ENCODE measurements at places on chromosomes 1 and 21.

- peak; percentile 11 for DNase-seq
Observed at GRCh38 chr1:183622884-183623785, 12.4 kb downstream of the ARPC5 start.

GRCh38 chr1:48572134-48572533, 100.1 kb upstream of the SPATA6 start:
- no peak for DNase-seq

DNA sequence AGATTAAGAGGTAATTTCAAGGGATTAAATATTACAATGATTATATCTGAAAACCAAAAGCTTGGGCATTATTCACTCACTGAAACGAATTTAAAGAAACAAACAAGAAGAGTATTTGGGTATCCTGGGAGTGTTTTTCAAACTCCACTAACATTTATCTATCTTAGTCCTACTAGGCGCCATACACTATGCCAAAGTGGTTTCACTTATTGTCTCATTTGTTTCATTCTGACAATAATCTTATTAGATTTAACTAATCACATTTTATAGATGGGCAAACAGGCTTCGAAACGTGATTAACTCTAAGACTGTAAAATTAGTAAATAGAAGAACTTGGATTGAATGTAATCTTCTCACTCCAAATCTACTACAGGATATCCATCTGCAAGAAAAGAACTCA, 25.4 kb downstream of the ASH1L start:
- no peak for DNase-seq

- DNase-seq: no peak
Observed at GRCh38 chr1:208153386-208153785, 90.8 kb downstream of the PLXNA2 start.

DNA sequence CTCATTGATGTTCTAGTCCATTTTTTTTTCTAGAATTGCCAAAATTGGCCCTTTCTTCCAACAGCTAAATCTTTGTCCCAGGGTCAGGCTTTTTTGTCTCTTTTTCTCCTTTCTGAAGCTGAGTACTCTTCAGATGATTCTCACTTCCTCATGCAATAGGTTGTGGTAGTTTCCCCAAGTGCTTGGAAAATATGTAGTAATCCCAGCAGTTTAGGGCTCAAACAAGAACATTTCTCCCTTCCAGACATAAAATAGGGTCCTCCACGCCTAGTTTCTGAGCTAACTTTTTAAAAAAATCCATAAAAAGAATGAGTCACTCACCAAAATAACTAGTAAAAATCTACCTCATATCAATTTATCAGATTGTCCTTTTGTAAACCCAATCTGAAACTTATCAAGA, 10.0 kb upstream of the MCOLN3 start:
- DNase-seq: no peak

DNA sequence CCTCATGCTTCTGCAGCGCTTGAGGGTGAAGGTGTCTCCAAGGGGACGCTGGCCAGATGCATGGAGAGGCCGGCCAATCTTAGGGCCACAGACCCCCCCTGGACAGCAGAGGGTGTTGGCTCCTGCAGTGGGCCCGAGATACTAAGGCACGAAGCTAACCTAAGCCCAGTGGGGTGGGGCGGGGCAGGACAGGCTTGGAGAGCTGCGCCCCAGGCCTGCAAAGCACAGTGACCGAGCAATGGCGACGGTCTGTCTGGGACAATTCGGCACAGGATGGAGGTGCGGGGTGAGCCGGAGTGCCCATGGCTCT, 1.3 kb downstream of the FNDC10 start:
- no peak for DNase-seq

- no peak for DNase-seq
Observed at GRCh38 chr1:114457675-114458236, 53.2 kb downstream of the TRIM33 start.

DNA sequence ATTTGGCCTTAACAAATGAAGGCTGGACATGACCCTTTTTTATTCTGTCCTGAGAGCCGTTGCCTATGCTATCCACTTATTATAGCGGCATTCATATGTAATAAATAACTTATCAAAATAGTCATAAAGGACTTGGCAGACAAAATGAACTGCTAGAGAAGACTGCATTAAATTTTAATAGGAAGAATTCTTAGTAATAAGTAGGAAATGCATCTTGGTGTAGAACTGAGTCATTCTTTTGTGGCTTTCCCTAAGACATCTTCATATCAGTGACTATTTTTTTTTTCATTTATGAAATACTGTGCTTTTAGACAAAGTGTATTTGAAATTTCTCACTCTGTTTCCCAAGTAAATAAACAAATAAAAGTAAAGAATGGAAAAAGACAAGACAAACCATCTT, 45.6 kb downstream of the PBX1 start:
- DNase-seq: no peak

- no peak for DNase-seq
Observed at GRCh38 chr1:75672108-75672507, 52.4 kb upstream of the ACADM start.

- DNase-seq: no peak
Observed at GRCh38 chr1:24486331-24487065, 16.1 kb upstream of the RCAN3 start.

- no peak for DNase-seq
Observed at GRCh38 chr1:196590012-196590708, 18.1 kb downstream of the KCNT2 start.

- no peak for DNase-seq
Observed at GRCh38 chr1:10170239-10170574, 40.2 kb upstream of the KIF1B start.

Data from progenitor cell of endocrine pancreas (in vitro differentiated cells).